Fibroblast of skin of back (primary cell): ENCODE measurements at places on chromosomes 1 and 21.

- DNase-seq, result no peak
Measured at GRCh38 chr1:79614762-79615161, 608.2 kb upstream of the ADGRL4 start.

- no peak for DNase-seq
Measured at GRCh38 chr1:106680776-106681344, 375.6 kb upstream of the PRMT6 start.

DNA sequence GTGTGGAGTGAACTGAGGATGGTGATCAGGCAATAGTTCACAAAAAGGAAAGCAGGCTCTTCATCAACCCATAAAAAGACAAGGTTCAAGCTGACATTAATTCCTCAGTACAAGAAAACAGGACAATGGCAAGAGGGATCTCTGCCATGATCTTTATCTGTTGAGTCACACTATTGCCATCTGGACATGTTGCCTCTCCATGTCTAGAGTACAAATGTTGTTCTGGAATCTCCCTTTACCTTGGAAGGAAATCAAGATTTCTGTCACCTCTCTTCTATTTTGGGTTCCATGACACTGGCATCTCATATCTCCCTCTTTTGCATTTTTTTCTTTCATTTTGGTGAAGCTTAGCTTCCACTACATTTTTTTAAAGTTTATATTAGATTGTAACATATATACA is 329.1 kb downstream of the USP25 start:
- peak; percentile 36 for DNase-seq

DNA sequence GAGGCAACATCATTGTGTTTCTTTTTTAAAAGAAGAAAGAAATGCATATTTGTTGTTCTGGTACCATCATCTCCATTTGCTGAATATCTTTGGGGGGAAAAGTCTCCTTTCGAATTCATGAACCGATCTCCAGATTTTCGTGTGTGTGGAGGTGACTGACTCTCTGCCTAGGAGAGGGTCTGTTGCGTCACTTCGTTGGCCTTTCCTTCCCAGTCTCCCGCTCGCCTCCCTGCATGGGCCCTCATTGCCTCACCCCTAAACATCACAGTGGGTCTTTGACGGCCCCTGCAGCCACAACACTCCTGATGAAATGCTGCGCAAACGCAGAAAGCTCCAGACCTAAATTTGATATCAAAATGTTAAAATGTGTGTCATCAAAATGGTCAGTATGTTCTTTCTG is 103.2 kb upstream of the RALGPS2 start:
- DNase-seq, result no peak

DNA sequence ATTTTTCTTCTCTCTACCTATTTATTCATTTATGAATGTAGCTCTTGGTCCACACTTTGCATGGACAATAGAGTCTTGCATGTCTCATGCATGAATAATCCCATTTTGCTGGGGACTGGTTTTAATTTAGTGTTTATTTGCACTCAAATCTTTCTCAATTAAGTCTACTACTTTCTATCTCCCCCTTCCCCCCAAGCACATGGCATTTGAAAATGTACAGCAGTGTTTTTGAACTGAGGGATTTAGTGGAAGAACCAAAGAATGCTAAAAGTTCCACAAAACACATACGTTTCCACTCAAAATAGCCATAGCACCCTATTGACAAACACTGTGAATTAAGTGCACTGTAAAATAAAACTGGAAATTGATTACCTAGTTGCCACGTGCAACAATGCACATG is 119.5 kb upstream of the USH2A start:
- DNase-seq, result no peak

- no peak for DNase-seq
Measured at GRCh38 chr1:2573250-2573920, 13.2 kb upstream of the PRXL2B start.

DNA sequence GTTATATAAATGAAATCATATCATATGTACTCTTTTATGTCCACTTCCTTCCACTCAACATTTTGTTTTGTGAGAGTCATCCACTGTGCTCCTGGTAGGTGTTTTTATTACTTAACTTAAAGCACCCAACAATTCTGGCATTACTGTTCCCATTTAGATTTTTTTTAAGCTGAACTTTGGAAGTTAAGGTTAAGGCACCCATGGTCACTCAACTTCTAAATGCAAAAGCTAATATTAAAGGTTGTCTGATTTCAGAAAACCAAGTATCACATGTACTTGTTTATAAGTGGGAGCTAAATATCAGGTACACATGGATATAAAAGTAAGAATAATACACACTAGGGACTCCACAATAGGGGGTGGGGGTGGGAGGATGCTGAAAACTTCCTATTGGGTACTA is 42.7 kb downstream of the SCMH1 start:
- DNase-seq, result no peak

DNA sequence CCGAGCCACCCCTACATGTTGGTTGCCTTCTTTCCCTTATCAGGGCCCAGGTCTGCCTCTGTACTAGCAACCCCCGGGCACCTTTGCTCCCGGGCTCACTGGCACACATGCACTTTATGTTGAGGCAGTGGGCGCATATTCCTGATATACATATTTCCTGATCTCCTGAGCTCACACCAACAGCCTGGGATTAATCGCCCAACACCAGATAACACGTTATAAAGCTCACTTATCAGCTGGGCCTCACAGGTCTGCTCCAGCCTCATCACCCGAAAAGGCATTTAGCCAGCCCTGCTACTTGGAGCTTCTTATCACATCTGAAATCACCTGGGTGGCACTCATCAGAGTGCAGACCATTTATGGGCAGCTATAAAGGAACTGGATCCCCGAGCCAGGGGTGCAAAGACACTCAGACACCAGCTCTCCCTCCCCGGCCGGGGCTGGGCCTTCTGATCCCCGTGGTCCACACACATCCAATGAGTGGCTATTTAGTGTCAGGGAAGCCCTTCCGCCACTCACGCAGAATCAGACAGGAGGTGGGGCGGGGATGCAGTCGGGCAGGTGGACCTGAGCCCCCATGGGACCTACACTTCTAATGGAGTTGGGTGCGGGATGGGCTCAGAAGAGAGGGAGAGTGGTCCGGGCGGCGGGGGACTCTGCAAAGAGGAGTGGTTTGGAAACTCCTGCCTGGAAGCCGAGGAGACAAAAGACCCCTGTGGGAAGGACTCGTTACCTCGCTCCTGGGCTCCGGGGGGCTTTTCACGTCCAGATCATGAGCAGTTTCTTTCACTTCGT is 21.6 kb downstream of the RIPK4 start:
- DNase-seq, result no peak

- peak; percentile 60 for DNase-seq
Measured at GRCh38 chr1:110370827-110371226, 20.0 kb downstream of the SLC16A4 start.

DNA sequence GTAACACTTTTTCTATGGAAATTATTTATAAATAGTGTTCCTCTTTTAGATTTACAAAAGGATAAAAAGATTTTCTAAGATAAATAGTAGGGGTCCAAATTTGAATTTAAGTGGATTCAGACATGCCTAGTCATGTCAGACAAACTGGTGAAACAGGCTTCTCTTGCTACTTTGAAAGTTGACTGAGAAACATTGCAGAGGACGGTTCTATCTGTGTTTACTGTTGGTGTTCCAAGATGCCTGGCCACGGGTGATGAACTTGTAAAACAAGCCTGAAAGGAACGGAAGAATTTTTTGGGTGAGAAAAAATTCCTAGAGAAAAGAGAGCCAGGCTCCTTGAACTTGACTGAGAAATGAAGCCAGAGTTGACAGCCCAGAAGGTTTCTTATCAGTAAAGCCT is 2.2 kb downstream of the KRTAP19-1 start:
- no peak for DNase-seq

DNA sequence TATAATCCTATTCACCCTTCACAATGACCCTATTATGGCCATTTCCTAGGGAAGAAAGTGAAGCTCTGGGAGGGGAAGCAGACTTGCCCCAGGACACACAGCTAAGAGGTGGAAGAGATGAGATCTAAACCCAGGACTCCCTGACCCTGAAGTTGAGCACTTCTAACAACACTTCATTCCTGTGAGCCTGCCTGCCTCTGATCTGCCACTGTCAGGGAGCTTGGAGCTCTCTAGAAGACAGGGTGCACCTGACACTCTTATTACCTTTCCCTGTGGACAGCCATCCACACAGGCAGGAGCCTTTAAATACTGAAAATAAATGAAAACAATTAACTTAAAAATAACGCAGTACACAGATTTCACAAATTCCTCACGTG is 599 bp downstream of the MKNK1 start:
- DNase-seq, result no peak

DNA sequence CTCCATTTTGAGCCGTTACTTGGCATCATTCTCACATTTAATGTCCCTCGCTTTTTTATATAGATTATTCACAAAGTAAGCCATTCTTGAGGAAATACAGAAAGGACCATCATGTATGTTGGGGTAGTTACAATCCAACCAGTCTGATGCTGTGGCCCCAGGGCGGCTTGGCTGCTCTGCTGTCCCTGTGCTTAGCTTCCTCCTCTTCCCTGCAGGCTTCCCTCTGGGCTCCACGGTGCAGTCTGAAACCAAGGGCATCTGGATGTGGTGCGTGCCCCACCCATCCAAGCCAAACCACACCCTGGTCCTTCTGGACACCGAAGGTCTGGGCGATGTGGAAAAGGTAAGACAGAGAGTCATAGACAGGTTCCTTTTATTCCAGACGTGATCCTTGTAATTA is 5.5 kb downstream of the GBP6 start:
- no peak for DNase-seq

GRCh38 chr1:172902861-172903381 is 147.8 kb downstream of the TNFSF18 start:
- peak; percentile 93 for DNase-seq

DNA sequence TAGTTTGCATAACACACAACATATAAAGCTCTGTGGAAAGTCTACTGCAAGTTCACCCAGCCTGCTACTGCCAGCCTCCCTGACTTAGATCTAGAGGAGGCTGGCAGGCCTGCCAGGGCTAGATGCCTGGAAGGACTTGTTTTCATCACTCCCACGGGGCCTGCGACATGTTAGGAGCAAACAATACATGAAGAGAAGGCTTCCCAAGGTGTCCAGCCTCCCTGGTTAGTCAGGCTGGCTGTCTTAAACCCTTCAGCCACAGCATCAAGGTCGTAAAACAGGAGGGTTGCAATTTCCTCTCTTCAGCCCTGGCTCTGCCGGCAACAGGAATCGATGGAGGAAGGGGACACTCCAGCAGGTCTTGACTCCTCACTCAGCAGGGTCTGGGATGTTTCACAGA is 104.5 kb downstream of the NGF start:
- DNase-seq, result no peak

DNA sequence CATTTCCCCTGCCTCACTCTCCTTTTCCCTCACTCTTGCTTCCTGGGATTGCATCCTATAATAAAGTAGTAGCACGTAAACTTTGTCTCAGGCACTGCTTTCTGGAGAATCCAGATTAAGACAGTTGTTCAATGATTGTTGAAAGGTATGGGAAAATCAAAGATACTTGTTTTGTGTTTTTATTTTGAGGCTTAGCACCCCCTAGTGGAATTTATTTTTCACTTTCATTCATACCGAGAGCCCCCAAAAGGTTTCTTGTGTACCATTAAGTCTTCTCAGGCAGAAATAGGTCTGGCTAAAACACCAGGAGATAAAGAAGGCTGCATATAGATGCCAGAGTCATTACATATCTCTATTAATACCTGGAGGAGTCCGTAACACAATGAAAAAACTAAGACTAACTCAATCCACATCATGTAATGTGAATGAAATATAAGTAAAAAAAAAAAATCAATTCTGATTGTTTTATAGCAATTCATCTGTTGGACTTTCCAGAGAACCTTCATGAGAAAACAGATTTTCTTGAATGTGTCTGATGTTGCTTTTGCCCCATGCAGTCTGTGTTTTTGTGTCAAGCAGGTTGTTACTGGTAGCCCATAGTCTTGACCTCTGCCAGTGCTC is 103.5 kb downstream of the RPE65 start:
- peak; percentile 27 for DNase-seq

- DNase-seq, result no peak
Measured at GRCh38 chr1:202010180-202011015, at the start of gene ELF3. Gene ELF3, plus strand, starts transcription at chr1:202010587. Its CDS starts 550 bp downstream, at chr1:202011137.

DNA sequence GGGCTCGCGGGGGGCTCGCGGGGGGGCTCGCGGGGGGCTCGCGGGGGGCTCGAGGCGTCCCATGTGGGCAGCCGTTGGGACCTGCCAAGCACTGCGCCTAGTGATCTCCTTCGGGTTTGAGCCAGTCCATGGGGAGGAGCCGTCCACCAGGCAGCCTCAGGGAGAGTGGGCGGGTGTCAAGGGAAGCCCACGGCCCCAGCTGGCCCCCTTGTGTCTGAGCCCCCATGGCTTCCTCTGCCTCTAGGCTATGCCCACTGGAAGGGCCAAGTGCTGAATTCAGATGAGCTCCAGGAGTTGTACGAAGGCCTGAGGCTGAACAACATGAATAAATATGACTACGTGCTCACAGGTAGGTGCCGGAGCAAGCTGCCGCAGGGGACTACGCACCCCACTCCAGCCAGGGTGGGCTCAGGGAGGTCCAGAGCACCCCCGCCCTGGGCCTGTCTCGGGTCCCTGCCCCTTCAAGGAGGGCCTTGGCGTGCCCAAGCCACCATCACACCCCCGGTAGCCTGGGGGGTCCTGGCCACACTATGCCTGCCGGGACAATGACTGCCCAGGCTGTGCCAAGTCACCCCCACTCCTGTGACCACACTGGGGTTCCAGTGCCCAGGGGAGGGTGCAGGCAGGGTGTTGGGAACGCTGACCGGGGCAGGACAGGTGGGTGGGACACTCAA is 22.6 kb downstream of the PDXK start:
- DNase-seq, result no peak

DNA sequence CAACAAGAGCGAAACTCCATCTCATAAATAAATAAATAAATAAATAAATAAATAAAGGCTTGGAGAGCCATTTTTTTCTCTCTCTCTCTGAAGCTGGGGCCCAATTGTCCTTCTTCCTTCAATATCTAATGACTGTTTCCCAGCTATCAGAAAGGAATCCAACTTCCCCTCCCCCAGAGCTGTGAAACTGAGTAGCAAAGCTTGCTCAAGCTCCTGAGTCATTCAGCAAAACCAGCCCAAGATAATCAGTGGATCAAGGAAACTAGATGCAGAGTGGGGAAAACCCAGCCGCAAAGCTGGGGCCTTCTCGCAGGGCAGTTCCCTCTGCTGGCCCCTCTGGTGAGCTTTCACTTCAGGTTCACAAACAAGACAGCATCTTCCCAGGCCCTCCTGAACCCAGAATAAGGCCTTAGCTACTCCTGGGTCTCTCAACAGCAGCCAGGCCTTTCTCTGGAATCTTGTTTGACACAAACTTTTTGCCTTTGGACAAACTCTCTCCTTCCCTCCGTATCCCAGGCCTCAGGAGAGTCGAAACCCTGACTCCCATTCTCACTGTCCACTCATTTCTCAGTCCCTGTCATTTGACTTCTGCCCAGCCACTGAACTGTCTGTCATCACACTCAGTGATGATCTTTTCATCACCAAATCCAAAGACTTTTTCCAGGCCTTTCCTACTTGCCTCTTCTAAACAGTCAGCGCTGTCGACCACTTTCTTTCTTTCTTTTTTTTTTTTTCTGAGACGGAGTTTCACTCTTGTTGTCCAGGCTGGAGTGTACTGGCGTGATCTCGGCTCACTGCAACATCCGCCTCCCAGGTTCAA is 18.0 kb upstream of the PTP4A2 start:
- DNase-seq, result peak; percentile 99
